NCI-H748 treated with DMSO at 0.1 percent for 48 hours (cell line): ENCODE measurements at places on chromosomes 16 and 17.

DNA sequence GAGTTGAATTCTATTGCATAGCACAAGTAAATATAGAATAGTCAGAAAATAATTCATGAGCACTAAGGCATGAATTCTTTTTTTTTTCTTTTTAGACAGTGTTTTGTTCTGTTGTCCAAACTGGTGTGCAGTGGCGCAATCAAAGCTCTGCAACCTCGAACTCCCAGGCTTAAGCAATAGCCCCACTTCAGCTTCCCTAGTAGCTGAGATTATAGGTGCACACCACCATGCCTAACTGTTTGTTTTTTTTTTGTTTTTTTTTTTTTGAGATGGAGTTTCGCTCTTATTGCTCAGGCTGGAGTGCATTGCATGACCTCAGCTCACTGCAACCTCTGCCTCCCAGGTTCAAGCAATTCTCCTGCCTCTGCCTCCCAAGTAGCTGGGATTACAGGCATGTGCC lies 16.6 kb downstream of the TUBD1 start:
- DNase-seq: no peak

DNA sequence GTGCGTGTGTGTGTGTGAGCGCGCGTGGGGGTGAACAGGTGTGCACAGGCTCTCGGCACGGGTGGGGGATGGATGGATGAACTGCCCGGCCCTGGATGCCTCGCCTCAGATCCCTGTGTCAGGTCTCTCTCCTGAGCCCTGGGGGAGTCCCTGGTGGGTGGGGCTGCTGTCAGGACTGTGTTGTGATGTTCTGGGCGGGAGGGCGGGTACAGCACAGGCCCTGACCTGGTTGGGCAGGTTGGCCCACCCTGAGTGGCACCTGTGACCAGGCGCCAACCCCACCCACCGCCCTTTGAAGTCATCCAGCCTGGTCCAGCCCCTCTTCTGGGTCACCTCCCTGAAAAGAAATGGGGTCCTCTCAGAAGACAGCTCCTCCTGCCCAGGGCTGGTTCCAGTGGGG lies 41.6 kb upstream of the TAC4 start:
- DNase-seq: no peak

DNA sequence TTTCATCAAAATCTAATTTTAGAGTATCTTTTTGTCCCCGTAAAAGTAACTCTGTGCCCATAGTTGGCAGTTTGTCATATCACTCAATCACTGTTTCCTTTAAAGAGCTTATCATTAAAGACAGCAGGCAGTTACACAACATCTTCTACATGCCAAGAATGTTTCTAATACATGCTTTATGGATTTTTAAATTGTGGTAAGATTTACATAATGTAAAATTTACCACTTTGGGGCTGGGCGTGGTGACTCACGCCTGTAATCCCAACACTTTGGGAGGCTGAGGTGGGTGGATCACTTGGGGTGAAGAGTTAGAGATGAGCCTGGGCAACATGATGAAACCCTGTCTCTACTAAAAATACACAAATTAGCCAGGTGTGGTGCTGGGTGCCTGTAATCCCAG lies 687.2 kb downstream of the WWOX start:
- DNase-seq: no peak

DNA sequence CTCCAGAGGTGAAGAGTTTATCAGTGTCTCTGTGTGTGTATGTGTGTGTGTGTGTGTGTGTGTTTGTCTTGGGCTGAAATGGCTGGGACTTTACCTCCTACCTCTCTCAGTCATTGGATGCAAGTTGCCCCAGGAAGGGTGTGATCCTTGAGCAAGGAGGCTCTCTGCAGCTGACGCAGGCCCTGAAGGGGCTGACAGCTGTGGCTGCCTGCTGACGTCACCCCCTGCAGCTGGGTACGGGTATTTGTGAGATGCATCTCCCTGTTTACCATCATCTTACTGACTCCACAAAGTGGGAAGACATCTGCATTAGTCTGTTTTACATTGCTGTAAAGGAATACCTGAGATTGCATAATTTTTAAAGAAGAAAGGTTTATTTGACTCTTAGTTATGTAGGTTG lies 631.5 kb upstream of the RBFOX1 start:
- DNase-seq: no peak

GRCh38 chr16:65415460-65415859 lies 293.6 kb upstream of the CDH11 start:
- DNase-seq: no peak

DNA sequence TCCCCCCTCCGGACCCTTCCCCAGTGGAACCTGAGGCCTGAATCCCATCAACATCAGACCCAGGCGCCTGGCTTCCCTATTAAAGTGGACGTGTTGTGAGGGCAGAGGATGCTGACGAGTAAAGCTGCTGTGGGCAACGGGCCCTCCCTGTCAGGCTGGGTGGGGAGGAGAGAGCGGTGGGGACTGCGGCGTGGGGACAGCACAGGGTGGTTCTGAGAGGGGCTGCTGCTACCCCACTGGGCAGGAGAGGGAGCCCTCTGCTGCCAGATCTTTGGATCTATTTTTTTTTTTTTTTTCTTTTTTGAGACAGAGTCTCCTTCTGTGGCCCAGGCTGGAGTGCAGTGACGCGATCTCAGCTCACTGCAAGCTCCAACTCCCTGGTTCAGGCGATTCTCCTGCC lies 5.9 kb downstream of the CA5A start:
- no peak for DNase-seq

- no peak for DNase-seq
Observed at GRCh38 chr16:49839017-49839825, 16.7 kb downstream of the ZNF423 start.

GRCh38 chr17:55281649-55282378 lies 17.1 kb downstream of the HLF start:
- no peak for DNase-seq

GRCh38 chr16:49121636-49122035 lies 160.0 kb downstream of the CBLN1 start:
- no peak for DNase-seq
